ENCODE measurements at places on chromosomes 2 and 18. TPM values are rescaled to one million over a fixed set of nuclear protein-coding genes. Genes with fewer than 3 reads are reported as not detected.

The CPO gene
- not detected for polyA plus RNA-seq

The CLHC1 gene
- 5.3 TPM for polyA plus RNA-seq

The PLEK gene
- polyA plus RNA-seq = not detected

The TMEM37 gene
- 0.39 TPM for polyA plus RNA-seq

The BBS5 gene
- polyA plus RNA-seq = 4.4 TPM

Data from IMR-90 (cell line).